ENCODE measurements at places on chromosomes 1 and 21. TPM values are rescaled to one million over a fixed set of nuclear protein-coding genes. Genes with fewer than 3 reads are reported as not detected.

NPR1 gene
- not detected for polyA plus RNA-seq

GPR153 gene
- polyA plus RNA-seq, result not detected

C1orf216 gene
- polyA plus RNA-seq, result 0.73 TPM

DISC1 gene
- not detected for polyA plus RNA-seq

SVBP gene
- 73.2 TPM for polyA plus RNA-seq

CSMD2 gene
- polyA plus RNA-seq, result not detected

GUCA2A gene
- not detected for polyA plus RNA-seq

TSTD1 gene
- 666 TPM for polyA plus RNA-seq

DIO1 gene
- not detected for polyA plus RNA-seq

RCAN1 gene
- polyA plus RNA-seq, result 16.8 TPM

BTBD8 gene
- polyA plus RNA-seq, result 0.34 TPM

CCSAP gene
- polyA plus RNA-seq, result 3.3 TPM

IL19 gene
- polyA plus RNA-seq, result not detected

NUP210L gene
- not detected for polyA plus RNA-seq

Data from naive B cell (primary cell).